ENCODE measurements at places on chromosomes 7 and 10. TPM values are rescaled to one million over a fixed set of nuclear protein-coding genes. Genes with fewer than 3 reads are reported as not detected.

GRCh38 chr10:8531116-8531515 lies 476.6 kb downstream of the GATA3 start:
- no peak for DNase-seq

GRCh38 chr7:87345962-87346371 lies 503 bp downstream of the CROT start:
- DNase-seq, result no peak

DNA sequence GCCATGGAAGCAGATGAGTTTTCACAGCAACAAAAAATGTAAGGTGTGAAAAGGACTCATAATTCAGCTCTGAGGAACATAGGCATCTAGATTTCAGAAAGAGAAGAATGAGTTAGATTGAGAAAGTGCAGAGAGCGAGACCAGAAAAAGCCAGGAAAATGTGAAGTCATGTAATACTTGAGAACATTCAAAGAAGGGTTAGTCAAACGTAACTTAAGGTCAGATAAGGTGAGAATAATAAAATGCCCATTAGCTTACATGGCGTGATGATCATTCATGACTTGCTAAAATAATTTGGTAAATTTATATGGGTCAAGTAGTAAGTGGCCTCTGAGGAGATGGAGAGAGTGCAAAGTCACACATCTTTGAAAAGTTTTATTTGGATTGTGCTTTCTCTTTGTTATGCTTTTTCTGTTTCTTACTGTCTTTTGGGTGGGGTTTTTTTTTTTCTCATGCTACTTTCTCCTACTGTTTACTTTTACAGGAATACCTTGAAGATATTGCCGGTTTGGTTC lies 271.8 kb upstream of the NRG3 start:
- DNase-seq, result no peak

- DNase-seq, result no peak
These were observed 204.0 kb downstream of the FZD1 start for GRCh38 chr7:91468256-91468655.

Gene NUTM2B
- 0.53 TPM for polyA plus RNA-seq

DNA sequence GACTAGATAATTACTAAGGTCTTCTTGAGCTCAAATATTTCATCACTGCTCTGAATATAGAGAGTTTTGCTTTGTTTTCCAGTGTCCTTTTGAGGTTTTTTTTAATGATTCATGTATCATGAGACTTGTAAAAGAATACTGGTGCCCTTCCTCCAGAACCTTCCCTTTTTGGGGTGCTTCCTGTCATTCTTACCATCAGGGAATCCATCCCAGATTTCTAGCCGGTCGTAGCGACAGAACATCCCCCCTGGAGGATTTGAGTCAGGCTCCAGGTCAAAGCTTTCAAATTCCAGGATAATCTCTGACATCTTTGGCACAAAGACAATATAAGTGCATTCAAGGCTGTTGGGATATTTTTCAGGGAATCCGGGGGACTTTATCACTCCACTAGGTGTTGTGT lies 71.0 kb downstream of the NRP1 start:
- DNase-seq, result no peak

GRCh38 chr10:93080350-93081046 lies 6.8 kb downstream of the CYP26A1 start:
- DNase-seq, result peak; percentile 32

DNA sequence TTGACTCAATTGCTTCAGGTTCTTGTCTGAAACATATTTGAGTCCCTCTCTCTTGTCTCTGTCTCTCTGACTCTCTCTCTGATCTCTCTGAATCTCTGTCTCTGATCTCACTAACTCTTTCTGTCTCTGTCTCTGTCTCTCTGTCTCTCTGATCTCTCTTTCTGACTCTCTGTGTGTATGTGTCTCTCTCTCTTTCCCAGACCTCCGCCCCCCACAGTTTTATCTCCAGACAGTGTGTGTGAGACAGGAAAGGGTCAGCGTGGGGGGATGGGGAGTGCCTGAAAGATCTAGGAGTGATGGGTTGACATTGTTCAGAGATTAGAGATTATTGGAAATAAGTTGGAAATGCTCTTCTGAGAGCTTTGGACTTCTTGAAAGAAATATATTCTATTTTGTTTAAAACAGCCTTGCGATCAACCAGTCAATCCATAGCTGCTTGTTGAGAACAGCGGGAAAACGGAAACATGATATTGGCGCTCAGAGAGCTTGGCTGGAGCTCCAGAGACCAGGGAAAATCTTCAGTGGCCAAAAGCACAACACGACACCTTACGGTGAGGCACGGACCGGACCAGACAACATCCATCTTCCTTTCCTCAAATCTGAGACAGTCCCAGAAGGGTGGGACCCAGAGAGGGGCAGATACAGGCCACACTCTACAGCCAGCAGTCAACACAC lies 35.5 kb downstream of the CALML3 start:
- DNase-seq, result no peak

GRCh38 chr10:24427678-24428409 lies 218.9 kb downstream of the KIAA1217 start:
- DNase-seq, result no peak

DNA sequence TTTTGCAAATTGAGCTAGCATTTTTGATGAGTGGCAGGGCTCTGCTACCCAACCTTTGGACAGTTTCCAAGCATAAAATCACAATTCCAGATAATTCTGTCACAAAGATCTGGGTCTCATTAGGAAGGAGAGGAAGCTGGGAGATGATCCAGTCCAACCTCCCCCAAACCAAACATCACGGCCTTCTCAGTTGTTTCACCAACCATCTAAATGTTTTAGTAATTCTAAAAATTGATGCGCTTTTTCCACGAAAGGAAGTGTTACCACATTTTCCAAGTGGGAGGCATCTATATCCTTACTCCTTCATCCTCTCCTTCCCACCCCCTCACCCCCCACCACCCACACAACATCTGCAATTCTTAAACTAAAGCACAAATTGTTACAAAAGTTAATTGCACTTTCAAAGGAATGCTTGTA lies 108.3 kb downstream of the EGFR start:
- no peak for DNase-seq

DNA sequence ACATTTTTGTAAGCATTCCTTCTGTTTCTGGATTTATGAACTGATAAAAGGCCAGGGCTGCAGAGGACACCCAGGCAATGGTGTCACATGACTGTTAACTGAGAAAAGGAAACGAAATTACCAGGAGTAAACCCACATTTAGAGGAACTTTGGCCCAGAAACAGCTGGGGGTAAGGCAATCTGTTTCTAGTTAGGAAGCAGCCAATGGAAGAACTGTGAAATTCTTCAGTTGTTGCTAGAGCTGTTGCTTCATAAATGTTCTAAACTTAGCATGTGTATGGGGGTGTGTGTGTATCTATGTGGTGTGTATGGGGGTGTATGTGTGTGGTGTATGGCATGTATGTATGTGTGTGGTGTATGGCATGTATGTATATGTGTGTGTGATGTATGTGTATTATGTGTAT lies 11.8 kb upstream of the PDCD4 start:
- peak; percentile 88 for DNase-seq

Gene ZNF736
- 1.4 TPM for polyA plus RNA-seq

DNA sequence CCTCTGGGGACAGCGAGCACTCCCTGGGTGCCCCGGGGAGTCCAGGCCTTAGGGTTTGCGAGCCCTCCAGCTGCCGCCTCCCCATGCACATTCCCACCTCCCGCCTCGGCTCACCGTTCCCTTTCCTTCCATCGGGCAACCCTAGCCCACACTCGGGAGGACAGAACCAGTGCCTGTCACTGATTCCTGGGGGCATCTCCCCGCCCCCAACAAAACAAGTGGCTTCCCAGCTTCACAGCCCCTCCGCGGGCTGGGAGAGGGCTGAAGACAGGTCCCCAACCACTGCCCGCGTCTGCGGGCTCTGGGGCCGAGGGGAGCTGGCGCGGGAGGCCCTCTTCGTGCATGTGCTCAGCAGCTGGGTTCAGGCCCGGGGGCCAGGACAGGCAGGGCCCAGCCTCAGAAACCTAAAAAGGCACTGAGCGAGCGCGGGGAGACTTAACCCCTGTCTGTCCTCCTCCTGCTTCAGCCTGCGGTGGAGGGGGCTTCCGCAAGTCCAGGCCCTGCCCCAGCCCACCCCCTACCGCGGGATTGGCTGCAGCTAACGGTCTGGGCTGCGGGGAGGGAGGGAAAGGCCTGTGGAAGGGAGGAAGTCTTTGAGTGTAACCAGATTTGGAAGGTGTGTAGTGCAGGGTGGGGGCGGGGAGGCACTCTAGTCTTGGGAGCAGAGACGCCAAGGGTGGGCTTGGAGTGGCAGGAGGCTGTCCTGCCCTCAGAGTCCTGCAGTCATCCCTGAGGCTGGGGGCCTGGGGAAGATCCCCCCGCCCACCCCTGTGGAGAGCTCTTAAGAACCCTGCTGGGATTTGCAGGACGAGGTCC lies 1.2 kb downstream of the FLNC start:
- DNase-seq, result no peak

GRCh38 chr10:19654576-19654975 lies 161.7 kb upstream of the PLXDC2 start:
- no peak for DNase-seq

Gene CFAP46
- not detected for polyA plus RNA-seq

Gene COL13A1
- not detected for polyA plus RNA-seq

- no peak for DNase-seq
These were observed 89.2 kb upstream of the BMPER start for GRCh38 chr7:33816106-33816505.

DNA sequence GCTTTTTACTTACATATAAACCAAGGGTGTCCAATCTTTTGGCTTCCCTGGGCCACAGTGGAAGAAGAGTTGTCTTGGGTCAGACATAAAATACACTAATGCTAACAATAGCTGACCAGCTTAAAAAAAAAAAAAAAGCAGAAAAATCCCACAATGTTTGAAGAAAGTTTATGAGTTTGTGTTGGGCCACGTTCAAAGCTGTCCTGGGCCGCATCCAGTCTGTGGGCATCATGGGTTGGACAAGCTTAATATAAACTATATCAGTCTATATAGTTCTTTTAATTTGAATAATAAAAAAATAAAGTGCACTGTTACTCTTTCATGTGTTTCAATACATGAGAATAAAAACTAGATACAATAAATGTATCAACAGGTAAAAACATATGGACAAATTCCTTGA lies 179.9 kb downstream of the DNAJC1 start:
- DNase-seq, result no peak

Gene HOXA2
- not detected for polyA plus RNA-seq

Gene GIMAP6
- polyA plus RNA-seq, result 57.0 TPM

GRCh38 chr7:22074897-22075296 lies 129.2 kb upstream of the CDCA7L start:
- no peak for DNase-seq

GRCh38 chr10:74543276-74543675 lies 283.1 kb upstream of the KAT6B start:
- no peak for DNase-seq

Gene RGR
- not detected for polyA plus RNA-seq

Gene BICC1
- 0.02 TPM for polyA plus RNA-seq

- DNase-seq, result no peak
These were observed 50.5 kb upstream of the BMPER start for GRCh38 chr7:33854801-33855350.

Gene LIPM
- polyA plus RNA-seq, result not detected

DNA sequence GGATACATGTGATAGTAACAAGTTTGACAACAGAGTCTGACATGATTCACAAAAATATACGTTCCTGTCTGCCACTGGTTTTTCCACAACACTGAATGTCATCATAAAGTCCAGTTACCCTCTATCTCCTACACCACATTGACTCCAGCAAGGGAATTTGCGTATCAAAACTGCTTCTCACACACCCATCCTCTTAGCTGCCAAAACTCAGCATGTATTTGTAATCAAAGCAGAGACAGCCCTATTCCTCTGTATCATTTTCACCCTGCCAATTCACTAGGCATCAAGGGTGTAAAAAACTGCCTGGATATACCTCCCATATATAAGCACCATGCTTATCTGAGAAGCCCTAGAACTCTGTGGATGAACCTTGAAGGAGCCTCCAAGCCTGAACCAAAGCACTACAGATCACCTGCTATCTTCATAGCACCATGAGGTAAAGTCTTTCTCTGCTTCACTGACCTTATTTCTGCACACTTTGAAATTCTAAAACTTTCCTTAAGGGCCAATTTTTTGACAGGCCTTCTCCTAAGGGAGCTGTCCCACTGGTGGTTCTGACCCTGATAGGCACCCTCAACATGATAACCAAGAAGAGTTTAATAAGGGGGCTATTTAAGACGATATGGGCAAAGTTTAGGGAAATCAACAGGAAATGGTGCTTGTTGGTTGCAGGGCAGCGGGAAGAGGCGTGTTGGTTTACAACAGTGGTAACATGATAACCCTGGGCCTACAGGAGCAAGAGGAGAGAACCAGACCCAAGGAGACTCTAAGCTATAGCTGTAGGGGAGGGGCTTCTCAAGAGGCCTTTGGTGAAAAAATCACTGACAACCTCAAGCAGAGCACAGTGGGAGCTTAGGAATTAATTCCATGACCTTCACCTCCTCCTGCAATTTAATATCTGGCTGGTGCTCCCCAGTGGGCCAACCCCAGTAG lies at the start of gene IFIT1B:
Gene IFIT1B, plus strand, starts transcription at position 352 of the 933 bp plus-strand sequence. Its CDS starts 80 bp downstream, at position 432.
- DNase-seq, result no peak

DNA sequence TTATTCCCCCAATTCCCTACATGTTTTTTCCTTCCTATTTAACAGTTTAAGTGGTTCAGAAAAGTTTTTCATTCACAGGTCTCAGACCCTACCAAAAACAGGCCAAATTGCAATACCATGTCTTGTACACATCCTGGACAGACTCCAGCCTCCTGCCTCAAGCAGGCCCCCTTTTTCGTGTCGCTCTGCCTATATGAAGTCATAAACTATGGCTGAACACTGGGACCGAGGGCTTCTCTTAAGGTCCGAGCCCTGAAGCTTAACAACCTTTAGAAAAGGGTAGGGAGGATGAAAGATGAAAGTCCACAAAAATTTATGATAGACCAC lies 1.4 kb downstream of the FBXW4 start:
- no peak for DNase-seq

- no peak for DNase-seq
These were observed 32.5 kb downstream of the C10orf143 start for GRCh38 chr10:130078120-130078519.

Gene UNCX
- polyA plus RNA-seq, result not detected

Gene CCDC3
- polyA plus RNA-seq, result not detected

- DNase-seq, result no peak
These were observed 67.8 kb upstream of the NMT2 start for GRCh38 chr10:15236340-15236739.

GRCh38 chr10:102115775-102116174 lies 4.4 kb downstream of the LDB1 start:
- DNase-seq, result peak; percentile 18

GRCh38 chr10:101840102-101840684 lies 3.4 kb downstream of the KCNIP2 start:
- no peak for DNase-seq

DNA sequence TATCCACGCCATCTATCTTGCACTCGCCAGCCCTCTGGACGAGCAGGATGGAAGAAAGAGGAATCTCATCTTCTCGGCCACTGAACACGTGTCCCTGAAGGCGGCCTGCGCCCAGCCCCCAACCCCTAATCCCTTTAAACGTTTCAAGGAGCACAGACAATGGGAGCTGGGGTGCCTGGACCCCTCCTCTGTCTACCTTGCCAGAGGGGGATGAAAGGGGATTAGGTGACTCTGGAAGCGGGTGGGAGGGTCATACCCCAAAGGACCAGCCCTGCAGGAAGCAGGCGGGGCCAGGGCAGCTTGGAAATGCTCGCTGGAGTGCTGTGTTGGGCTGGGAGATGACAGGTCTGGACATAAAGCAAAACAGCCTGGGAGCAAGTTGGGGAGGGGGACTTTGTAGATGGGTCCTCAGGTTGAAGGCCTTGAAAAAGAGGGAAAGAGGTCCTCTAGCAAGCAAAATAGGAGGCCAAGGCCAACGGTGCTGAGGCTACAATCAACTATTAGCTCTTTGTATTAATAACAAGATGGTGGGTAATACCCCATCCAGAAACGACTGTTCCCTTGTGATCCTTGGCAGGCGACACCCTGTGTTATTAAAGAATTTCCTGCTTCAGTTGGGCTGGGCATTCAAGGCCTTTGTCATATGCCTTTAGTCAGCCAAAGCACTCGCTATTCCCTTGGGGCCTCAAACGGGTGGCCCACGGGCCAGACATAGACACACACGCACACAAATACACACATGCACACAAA lies 126.5 kb upstream of the UNC5B start:
- no peak for DNase-seq
